ENCODE measurements at places on chromosomes 3 and 15.

GRCh38 chr3:18378218-18378617 lies 46.9 kb downstream of the SATB1 start:
- DNase-seq = no peak

DNA sequence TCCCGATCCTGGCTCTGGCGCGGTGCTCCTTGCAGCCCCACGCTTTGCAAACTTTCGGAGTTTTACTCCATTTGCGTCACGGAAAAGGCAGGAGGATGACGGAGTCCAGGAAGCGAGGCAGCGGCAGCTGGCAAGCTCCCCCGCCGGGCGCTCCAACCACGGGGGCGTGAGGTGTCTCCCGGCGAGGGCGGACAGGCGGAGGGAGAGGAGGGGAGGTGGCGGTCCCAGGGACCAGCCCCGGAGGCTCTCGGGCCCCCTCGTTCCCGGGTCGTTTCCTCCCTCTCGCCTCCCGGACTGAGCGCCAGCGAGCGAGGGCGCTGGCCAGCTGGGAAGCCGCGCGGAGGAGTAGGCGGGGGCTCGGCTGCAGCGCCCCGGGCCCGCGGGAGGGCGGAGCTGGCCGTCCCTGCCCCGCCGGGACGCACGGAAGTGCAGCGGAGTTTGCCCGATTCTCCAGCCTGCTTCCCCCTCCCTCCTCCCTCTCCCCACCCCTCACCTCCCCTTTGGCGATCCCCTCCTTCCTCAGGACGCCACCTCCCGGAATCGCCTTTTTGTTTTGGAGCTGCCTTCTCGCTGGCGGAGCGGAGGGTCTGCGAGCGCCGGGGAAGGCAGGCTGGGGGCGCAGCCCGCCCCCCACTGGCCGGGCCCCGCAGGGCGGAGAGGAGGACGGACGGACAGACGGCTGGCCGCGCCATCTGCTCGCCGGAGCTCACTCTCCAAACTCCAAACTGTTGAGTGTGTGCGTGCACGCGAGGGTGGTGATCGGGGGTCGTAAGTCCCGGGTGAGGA lies at the start of gene SNX33:
SNX33 (plus strand) TSS at position 543 of the 786 bp plus-strand sequence. CDS start 1,191 bp downstream, outside the sequence.
- peak; percentile 57 for DNase-seq

DNA sequence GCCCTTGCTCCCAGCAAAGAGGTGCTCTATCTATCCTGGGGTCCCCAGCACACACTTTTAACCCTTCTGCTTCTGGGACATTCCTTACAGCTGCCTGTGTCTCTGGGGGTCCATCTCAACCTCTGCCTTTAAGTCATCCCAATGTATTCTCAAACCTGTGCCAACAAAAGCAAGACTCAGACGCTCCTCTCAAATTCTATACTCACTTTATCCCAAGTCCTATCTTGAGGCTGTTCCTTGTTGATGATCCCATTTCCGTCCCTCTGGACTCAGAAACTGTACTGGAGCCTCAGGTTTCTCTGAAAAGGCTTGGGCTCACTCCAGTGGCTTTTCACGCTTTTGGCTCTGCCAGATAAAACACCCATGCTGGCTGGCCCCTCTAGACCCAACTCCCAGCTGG lies 69.7 kb downstream of the XXYLT1 start:
- DNase-seq = no peak

- DNase-seq = peak; percentile 62
Measured at GRCh38 chr3:61381745-61382392, 130.6 kb upstream of the FHIT start.

GRCh38 chr3:39141171-39141995 lies 12.0 kb downstream of the CSRNP1 start:
- peak; percentile 53 for DNase-seq

DNA sequence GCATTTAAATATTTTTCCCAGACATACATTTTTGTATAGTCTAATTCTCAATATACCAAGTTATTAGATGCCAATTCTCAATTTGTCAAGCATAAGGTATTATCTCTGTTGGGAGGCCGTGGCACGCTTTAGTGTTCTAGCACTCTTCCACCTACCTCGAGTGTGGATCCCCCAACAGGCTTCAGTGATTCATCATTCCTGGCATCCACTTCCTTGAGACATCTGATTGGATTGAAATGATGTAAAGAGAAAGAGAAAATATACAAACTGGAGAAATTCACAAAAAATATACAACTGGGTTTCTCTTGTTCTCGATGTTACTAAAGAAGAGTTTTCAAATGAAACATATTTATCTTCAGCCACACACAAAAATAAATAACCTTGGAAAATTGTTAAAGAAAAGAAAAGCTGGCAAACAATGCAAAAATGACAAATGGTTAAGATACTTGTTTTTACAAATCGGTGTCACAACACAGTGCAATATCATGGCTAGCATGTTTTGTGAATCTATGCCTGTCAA lies 218.0 kb upstream of the CDIN1 start:
- DNase-seq = no peak

DNA sequence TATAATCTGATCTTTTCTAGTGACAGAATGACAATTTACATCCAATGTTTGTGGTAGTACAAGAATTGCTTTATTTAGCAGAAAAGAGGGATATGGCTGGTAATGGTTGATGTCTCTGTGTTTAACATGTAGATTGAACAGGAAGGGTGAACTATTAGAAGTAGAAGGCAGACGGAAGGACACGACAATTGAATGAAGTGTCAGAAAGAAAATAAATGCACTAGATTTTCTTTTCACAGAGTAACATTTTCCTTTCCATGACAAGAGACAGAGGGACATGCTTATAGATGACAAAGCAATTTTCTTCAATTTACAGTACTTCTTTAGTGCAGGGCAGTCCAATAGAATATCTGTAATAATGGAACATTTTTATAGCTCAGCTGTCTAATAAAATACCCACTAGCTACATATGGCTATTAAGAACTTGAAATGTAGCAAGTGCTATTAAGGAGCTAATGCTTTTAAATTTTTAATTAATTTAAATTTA lies 48.9 kb upstream of the MBNL1 start:
- DNase-seq = no peak

Measured in inflammatory macrophage (primary cell).